ENCODE measurements at places on chromosomes 12 and 14.

DNA sequence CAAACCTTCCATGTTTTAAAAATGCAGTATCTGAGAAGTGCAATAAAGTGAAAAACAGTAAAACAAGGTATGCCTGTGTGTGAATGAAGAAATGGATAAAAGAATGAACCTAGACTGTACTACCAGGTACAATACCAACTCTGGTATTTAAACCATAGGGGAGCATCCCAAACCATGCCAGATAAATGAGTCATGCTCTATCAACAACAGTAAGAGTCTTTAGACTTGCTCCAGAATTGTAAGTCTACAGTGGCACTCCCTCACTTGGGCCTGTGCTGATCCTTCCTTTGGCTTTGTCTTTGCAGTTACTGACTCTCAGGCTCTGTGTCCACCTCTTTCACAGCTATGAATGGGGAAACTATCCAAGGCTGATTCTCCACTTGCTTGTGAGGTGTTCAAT, 38.1 kb downstream of the BBS10 start:
- no peak for DNase-seq

DNA sequence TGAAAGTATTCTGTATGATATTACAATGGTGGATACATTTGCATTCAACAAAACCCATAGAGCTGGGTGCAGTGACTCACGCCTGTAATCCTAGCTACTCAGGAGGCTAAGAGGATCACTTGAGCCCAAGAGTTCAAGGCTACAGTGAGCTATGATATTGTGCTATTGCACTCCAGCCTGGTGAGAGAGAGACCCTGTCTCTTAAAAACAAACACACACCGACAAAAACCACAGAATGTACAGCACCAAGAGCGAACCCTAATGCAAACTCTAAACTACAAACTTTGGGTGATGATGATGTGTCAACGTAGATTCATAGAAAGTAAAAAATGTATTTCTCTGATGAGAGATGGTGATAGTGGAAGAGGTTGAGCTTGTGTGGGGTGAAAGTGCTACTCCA, 8.6 kb downstream of the CAPRIN2 start:
- DNase-seq: no peak

DNA sequence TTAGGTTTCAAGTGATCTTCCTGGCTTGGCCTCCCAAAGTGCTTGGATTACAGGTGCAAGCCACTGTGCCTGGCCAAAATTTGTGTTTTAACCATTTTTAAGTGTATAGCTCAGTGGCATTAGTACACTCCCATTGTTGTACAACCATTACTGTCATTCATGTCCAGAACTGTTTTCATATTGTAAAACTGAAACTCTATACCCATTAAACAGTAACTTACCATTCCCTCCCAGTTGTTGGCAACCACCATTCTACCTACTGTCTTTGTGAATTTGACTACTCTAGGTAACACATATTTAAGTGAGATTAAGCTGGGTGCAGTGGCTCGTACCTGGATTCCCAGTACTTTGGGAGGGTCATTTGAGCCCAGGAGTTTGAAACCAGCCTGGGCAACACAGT, 67.3 kb upstream of the KCNH3 start:
- no peak for DNase-seq

GRCh38 chr12:120252071-120252906, 13.2 kb downstream of the PXN start:
- DNase-seq: no peak

GRCh38 chr12:103558879-103559278, 28.2 kb upstream of the STAB2 start:
- DNase-seq: no peak

GRCh38 chr12:106956048-106956578, 406 bp downstream of the TMEM263 start:
- DNase-seq: peak; percentile 46

- DNase-seq: no peak
Measured at GRCh38 chr12:55797068-55797467, 20.5 kb downstream of the SARNP start.

- no peak for DNase-seq
Measured at GRCh38 chr14:55760789-55761566, 181.0 kb downstream of the KTN1 start.

DNA sequence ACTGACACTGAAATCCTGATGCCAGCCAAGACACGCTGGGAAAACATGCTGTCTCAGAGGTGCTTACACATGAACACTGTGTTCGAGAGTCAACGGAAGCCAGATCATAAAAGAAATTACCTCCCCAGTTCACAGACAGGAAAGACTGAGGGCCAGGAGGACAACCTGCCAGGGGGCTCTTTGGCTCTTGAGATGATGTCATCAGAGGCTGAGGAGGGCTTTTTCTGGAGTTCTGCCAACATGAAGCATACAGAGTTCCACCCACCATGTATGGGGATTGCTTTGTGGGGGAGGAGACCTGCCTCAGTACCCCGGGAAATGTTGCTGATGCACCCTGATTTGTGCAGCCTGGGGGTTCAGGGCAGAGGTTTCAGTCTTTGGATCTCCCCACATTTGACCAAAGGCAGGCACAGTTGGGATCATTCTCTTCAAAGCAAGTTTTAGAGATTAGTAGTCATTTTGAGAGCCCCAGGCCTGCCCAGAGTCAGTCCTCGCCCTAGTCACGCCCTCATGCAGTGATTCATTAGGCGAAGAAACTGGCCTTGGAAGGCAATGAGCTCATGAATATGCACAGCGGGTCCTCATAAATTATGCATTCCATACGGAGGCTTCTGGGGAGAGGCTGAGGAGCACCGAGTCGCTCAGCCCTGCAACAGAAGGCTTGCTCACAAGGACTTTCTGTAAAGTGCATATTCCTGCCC, 34.9 kb upstream of the EML1 start:
- DNase-seq: no peak
